Stimulated activated CD8-positive, alpha-beta memory T cell treated with anti-CD3 and anti-CD28 coated beads, Interleukin-2, amount 100 ng/mL, for 1 hour (primary cell): ENCODE measurements at places on chromosomes 4 and X.
A peak's percentile ranks its signal among the peaks of the same experiment; 100 is the strongest.

- DNase-seq: peak; percentile 6
These were observed 423 bp downstream of the RPL39 start for GRCh38 chrX:119790977-119791436.

DNA sequence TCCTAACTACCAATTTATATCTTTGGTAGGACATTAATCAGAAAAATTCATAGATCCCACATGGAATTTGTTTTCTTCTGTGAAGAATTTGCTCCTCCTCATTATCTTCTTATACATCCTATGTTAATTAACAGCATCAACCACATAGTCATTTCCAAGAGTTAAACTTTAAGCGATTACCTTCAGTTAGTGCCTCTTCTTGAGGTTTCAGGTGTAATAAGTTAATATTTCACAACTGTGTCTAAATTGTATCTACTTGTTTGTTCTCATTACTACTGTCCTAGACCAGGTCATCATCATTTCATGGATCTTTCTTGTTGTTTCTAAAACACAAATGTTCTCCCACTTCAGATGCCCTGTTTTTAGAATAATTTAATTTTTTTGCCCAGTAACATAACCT, 457.9 kb downstream of the FAT4 start:
- no peak for DNase-seq

GRCh38 chrX:16839219-16839851, 30.8 kb downstream of the RBBP7 start:
- DNase-seq: no peak

- DNase-seq: no peak
These were observed 57.3 kb upstream of the ADGRA3 start for GRCh38 chr4:22573198-22573597.

GRCh38 chrX:39897741-39898097, 200.0 kb downstream of the BCOR start:
- DNase-seq: no peak

DNA sequence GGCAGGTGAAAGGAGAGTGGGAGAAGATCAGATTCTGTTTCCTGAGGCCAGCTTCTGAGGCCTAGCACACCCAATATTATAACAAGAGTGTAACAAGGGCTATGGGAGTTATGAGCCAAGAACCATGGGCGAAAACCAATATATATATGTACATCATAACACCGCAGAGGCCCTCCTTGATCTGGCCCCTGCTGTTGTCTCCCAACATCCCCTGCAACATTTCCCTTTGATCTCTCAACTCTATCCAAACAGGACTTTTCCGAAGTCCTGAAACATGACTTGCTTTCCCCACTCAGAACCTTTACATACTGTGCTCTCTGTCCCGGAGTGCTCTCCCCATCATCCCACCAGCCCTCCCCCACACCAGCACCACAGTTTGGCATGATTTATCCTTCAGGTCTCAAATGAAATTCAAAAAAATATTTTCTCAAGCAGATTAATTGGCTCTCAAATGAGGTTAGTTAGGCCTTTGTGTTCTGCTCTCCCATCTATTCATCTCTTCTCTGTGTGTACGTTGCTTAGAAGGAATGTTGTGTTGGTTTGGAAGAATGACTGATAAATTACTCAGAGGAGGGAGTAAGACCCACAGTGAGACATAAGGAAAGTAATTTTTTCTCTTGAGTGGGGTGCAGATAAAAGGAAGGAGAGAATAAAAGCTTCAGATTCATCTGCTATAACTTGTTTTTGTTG, 58.1 kb upstream of the SMIM10 start:
- DNase-seq: no peak

GRCh38 chr4:40648742-40649281, 19.1 kb upstream of the RBM47 start:
- no peak for DNase-seq

DNA sequence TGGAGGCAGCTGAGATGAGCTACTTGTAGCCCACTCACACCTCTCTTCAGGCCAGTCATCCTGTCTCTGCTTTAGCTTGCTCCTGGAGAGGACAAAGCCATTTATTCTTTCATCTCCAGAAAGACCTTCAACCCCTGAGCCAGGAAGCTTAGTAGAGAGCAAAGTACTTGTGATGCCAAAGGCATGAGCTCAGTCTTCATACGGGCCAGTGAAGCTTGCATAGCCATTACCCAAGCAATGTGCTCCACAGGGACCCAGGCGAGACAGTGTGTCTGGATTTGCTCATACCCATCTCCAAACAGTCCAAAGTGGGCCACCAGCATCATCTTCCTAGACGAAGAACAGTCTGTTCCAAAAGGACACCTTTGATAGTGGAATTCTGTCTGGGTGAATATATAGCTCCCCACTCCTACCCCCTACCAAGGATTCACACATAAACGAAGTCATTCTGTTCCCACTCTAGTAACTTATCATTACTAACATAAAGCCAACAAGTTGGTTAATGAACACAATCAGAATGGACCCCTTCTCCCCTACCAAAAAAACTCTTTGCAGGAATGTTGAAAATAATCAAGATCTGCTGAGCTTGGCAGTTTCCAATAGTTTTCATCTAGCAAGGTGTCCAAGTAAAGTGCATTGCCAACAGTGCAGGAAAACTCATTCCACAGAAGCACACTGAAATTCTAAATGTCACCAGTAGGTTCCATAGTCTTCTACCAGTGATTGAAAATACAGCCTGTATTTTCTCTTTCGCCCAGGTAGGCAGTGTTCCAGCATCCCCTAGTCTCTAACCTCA, 6.7 kb downstream of the TNMD start:
- no peak for DNase-seq

DNA sequence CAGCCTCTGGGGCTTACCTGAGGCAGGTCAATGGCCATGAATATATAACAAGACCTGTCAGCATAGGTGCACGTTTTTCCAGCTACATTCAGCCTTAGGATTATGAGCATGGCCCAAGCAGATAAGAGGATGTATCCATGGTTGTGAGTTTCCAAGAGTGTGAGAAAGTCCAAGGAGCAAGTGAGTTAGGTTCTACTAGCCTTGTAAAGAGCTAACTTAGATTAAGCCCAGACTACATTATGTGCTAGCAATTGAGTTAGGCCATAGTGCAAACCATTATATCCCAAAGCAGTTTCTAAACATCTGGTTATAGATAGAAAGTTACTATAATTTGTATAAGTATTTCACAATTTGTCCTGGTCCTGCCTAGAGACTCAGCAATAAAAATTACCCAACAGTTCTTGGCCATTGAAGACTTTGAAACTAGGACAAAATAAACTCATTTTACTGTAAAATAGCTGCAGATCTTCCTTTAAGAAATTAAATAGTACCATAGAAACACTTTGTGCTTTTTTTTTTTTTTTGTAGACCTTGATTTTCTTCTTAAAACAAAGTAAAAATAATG, 312.0 kb downstream of the CAMK2D start:
- no peak for DNase-seq

DNA sequence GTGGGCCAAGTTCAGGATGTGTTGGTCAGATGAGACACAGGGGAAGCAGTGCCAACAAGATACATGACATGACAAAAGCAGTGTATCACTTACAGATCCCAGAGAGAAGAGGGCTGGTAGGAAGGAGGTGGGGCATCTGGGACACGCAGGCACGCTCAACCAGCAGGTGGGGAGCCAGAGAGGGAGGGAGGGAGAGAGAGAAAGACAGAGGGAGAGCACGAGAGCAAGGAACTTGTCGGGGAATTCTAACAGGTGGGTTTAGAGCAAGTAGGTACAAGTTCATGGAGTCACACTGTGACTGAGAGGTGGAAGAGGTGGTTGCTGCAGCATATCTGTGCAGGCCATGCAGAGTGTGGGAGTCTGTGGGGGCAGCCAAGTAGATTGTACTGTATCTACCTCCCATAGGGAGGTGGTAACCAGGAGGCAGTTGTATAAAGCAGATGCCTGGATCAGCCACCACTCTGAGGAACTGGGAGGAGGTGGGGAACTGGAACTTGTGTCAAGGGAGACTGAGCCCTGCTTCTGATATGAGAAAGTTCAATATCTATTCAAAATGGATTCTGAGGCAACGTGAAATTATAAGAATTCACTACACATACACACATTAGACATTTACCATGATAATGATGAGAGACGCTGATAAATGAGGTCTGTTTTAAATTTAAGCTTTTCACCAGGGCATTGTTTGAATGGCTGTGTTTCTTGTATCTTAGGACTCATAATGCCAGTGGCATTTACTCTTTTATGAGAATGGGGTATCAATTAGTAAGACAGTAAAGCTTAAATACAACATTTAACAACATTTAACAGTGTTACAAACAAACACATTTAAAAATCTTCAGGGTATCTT, 43.7 kb downstream of the BBS12 start:
- no peak for DNase-seq

DNA sequence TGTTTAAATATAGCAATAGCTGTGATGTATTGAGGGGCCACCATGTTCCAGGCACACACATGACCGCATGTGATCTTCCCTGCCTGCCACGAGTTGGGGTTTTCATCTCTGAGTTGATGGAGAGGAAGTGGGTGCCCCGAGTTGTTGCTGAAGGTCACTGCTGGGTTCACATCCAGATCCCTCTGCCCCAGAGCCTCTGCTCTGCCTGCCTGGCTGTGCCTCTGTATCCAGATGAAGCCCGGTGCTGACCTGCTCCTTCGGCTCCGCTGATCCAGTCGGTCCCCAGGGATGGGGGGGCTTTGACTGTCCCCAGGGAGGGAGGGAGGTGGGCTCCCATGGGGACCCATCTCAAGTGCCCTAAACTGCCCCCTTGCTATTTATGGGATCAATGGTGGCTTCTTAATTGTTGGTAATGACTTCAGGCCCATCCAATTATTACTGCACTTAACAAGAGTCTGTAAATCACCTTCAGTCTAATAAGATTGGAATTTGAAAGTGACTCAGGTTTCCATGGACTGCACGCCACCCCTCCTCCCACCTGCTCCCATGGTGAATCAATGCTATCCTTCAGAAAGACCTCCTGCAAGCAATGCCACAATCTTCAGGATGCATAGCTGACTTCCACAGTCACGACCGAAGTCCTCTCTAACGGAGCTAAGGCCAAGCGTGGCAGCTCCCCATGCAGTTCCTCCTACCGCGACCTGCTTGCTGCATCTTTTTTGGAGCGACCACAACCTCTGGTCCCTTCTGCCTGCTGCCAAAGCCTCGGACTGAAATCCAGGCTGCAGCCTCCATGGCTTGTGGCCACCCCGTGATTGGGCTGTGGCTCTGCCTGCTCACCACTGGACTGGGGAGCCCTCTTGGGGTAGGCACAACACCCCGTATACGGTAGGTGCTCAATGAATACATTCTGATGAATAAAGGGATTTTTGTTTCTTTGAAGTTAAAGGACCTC, 73.1 kb downstream of the CPZ start:
- no peak for DNase-seq

DNA sequence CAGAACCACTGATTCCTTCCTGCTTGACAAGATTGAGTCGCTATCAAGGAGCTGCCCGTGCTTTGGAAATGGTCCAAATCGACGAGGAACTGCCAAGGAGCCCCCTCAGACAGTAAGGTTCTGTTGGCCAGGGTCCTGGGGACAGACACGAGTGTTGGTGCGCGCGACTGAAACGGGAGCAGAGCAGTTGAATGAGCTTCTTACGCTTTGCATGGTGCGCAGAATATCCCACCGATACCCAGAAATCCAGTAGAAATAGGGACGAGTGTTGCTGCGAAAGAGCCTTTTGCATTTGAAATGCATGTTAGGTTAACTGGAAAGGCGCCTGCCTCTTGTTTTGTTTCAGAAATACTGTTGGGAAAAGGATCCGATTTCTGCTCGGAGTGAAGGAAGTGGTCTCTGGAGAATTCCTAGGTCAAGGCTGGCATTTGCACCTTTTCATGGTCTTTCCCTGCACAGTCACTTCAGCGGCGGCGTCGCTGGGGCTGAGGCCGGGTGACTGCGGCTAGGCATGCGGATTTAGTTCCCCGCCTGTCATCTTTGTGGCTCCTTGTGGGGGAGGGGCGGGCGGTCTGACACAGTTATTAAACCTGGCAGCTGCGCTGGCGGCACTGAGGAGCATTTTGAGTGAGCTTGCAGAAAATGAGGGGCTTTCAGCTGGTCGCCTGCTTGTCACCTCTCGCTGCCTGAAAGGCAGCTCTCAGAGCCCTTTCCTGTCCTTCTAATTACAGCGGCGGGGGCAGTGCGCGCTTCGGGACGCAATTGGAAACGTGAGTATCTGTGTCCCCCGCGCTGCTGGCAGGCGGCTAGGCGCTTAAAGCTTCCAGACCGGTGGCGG, 51.5 kb upstream of the TRIM2 start:
- no peak for DNase-seq

- DNase-seq: no peak
These were observed 33.3 kb upstream of the MAML3 start for GRCh38 chr4:140187316-140187695.

GRCh38 chr4:53507671-53508286, 83.5 kb downstream of the LNX1 start:
- no peak for DNase-seq

DNA sequence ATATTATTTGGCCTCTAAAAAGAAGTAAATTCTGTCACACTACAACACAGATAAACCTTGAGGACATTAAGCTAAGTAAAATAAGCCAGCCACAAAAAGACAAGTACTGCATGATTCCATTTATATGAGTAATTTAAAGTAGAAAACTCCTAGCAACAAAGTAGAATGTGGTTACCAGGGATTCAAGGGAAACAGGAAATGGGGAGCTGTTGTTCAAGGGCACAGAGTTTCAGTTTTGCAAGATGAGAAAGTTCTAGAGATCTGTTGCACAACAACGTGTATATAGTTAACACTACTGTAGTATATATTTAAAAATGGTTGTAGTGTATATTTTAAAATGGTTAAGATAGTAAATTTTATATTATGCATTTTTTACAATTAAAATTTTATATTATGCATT, 25.4 kb downstream of the SEC31A start:
- DNase-seq: no peak

- DNase-seq: no peak
These were observed 137.9 kb downstream of the APBB2 start for GRCh38 chr4:41076481-41076880.

DNA sequence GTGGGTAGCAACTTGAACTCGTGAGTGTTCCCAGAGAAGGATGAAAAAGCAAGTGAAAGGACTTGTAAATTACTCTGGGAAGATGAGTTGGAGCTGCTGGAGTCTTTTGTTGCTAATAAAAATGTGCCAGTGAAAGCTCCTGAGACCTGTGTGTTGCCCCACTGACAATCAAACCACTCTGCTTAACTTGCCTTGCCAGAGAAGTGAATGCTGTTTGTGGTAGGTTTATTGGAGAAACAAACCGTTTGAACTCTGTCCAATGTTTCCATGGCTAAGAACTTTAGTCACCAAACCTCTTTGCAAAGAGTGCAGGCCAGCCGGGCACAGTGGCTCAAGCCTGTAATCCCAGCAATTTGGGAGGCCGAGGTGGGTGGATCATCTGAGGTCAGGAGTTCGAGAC, 586.9 kb downstream of the PCDH7 start:
- no peak for DNase-seq

DNA sequence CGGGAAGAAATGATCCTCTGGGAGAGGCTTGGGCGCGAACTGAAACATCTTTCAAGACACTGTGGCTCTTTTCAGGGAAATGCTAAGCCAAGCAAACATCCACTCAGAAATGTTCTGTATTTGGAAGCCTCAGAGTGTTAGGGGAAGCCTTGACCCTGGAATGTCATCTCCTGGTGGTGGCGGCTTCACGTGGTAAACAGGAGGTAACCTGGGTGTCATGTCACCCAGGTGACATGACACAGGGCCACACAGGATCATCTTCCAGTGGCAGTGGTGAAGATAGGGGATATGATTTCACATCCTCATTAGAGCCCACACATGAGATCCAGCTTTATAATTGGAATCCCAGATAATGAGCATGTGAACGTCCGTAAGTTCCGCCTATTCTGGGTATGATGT, 140.0 kb downstream of the TBL1X start:
- DNase-seq: no peak

GRCh38 chr4:24599275-24599674, 14.9 kb upstream of the DHX15 start:
- DNase-seq: no peak

GRCh38 chrX:35699642-35700041, 98.5 kb upstream of the MAGEB16 start:
- no peak for DNase-seq
